ENCODE measurements at places on chromosomes 12 and 14.

DNA sequence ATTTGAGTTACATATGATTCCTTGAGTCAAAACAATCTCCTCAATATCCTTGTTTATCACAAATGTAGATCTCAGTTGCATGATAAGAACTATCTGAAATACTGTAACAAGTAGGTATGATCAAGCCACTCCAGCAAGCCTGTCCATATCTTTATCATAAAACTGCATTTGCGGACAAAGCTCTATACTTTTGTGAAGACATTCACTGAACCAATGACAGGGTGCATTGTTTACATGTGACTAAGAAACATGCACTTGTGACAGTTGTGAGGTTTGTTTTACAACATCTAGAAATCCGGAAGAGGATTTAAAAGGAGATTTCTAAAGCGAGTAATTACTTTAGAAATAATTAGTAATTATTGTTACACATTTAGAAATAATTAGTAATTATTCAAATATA lies 111.7 kb downstream of the PPP2R5E start:
- DNase-seq: no peak

DNA sequence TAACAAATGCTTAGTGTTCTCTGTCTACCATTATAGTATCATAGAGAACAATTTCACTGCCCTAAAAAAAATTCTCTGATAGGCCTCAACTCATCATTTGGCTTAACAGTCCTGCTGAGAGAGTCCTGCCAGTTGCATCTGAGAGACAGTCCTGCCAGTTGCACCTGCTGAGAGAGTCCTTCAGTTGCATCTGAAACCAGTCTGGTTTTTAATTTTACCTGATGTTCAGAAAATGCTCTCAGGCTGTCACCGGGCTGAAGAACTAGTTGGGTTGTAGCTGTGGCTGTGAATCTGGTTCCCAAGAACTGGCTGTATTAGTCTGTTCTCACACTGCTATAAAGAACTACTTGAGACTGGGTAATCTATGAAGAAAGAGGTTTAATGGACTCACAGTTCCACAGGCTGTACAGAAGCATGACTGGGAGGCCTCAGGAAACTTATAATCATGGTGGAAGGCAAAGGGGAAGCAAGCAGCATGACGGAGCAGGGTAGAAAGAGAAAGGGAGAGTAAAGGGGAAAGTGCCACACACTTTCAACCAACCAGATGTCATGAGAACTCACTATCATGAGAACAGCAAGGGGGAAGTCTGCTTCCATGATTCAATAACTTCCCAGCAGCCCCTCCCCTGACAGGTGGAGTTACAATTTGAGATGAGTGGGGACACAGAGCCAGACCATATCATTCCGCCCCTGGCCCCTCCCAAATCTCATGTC lies 51.6 kb downstream of the PRKCH start:
- DNase-seq: no peak

DNA sequence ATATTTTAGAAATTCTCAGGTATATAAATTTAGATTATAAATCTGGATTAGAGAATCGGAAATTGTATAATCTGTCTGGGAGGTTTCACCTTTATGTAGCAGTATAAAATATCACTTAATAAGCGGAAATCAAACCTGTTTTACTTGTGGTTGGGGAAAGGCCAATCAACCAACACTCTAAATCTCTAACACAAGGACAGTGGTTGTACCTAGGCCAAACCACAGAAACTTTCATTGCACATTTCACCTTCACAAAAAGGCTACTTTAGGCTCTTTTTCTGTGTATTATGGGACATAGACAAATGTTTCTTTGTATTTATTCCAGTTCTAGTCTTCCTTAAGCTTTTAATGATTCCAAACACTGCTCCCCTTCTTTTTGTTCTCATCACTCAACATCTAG lies 19.8 kb downstream of the ERH start:
- no peak for DNase-seq

DNA sequence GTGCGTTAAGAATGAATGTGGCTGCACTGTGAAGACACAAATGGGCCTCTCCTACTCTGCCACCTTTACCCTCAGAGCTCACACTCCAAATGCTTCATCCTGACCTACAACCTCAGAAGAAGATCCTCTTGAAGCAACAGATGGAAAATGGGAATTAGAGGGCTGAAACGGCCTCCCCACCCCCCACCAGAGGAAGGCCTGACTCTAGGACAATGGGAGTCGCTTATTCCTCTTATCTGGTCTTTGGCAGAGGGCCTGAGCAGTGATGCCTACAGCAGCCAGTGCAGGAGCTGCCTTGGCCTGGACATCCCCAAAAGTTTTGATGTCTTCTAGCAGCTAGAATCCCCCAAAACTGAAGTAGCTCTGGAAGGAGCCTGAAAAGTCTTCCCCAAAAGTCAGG lies 29.2 kb downstream of the BTBD7 start:
- DNase-seq: no peak

- DNase-seq: peak; percentile 85
Measured at GRCh38 chr14:74582910-74583581, 29.0 kb downstream of the LTBP2 start.

DNA sequence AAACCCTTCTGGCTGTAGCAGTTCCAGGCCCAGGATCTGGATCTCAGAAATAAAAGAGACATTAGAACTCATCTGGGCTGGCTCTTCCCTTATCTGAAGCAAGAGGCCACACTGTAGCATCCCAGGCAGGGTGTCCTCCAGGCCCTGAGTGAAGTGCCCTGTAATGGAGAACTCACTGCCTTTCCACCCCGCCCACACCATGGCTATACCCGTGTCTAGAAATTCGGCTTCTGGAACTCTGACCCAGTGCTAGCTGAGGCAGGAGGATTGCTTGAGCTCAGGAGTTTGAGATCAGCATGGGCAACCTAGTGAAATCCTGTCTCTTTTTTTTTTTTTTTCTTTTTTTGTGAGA lies 23.5 kb upstream of the PLEKHG3 start:
- DNase-seq: no peak

- no peak for DNase-seq
Measured at GRCh38 chr12:60071759-60072191, 475.9 kb downstream of the SLC16A7 start.

GRCh38 chr12:78870539-78870938 lies 6.0 kb downstream of the SYT1 start:
- no peak for DNase-seq

GRCh38 chr14:101202627-101203404 lies 299.3 kb upstream of the RTL1 start:
- DNase-seq: no peak

DNA sequence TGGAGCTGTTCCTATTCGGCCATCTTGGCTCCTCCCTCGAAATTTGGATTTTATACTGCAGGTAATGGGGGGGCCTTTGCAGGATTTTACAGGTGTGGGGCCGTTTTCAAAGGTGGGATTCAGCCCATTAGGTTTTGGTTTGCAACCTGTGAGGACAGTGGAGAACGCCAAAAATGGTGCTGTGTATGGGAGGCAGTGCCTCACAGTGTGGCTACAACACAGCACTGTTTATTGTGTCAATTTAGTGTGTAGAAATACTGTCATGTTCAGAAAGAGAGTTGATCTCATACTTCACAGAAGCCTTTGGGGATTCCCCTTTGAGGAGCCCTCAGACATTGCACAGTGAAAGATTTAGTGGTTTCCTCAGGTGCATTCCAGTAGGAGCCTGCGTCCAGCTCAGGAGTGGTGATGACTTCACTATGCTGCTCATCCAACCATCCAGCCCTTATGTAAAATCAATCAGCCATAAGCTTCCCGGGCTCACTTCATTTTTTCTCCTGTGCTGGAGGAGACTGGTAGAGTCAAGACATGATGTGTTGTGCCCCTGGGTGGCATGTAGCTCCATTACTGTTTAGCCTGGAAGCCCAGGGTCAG lies 92.7 kb upstream of the PRMT8 start:
- no peak for DNase-seq

DNA sequence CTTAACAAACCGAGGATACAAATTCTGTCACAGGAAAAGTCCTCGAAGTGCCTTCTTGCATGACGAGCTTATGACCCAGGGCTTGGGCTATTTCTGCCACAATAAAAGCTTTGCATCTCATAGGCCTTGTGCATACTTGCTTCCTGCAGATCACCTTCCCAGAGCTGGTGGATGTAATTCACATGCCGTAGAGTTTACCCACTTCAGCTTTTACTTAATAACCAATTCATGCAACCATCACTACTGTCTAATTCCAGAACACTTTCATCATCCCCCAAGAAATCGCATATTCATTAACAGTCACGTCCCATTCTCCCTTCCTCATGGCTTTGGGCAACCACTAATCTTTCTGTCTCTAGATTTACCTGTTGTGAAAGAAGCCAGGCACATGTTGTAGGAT lies 9.0 kb upstream of the BDKRB1 start:
- DNase-seq: no peak

- DNase-seq: no peak
Measured at GRCh38 chr14:50612806-50613205, 52.9 kb downstream of the ATL1 start.

DNA sequence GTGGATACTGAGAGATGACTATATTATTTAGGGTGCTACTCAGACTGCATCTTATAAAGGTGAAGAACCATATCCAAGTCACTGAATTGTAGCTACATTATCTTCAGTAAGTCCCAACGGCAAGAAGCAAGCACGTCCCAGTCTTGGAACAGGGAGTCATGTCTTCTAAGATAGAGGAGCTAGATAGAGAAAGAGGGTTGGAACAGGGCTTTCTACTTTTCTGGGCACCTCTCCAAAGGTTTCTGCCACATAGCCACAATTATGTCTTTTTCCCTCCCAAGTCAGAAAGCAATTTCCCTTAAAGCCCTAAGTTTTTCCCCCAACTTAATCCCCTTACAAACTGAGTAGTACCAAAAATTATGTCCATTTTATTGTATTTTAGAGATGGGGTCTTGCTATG lies 22.4 kb downstream of the MAPK1IP1L start:
- DNase-seq: peak; percentile 38

- no peak for DNase-seq
Measured at GRCh38 chr14:75044752-75045151, 6.5 kb downstream of the MLH3 start.

DNA sequence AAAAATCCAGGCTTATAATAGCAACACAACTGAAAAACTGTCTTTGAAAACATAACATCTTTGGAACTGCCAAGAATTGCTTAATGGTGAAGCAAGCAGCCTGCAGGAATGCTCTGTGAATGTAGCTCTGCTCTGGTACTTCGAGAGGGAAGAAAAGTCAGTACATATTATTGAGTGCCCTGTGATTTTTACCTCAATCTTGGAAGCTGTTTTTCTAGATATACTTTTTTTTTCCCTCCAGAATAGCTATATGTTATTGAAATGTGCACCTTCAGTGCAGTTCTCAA lies 508.1 kb downstream of the PCNX1 start:
- peak; percentile 79 for DNase-seq

DNA sequence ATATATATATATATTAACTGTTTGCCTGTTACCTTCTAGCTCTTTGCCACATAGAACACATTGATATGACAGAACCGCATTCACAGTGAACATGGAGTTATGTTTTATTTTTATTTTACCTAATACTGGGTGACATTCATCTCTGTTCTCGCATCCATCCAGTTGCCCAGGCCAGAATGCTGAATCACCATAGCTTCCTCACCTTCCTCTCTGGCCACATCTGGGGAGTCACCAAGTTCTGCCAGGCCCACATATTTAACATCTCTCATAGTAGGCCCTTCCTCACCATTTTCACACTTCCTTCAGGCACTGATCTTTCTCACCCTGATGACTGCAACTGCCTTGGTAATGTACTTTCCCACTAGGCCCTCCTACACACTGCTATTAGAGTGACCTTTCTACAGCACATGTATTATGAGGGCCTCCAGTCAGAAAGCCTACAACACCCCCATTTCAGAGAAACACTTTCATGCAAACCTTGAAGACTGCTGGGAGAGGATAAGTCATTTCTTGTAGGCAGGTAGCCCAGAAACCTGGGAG lies 106.8 kb downstream of the LGR5 start:
- no peak for DNase-seq

DNA sequence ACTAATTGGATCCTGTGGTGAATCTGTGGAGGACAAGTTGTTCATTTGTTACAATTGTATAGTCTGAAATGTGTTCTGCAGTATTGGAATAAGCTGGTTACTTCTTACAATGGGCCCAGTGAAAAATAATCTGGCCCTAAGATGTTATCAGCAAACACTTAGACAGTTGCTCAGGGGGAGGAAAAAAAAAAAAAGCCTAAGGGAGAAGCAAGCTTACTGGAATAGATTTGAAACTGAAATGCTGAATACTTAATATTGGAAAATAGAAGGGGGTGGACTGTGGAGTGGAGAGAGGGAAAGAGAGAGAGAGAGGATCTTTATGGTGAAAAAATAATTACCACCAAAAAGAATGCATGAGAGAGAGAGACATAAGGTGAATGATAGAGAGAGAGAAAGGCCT lies 4.0 kb downstream of the FOXG1 start:
- no peak for DNase-seq

GRCh38 chr14:79279645-79280597 lies 931.4 kb downstream of the DIO2 start:
- DNase-seq: no peak

GRCh38 chr12:110349514-110350151 lies 53.9 kb downstream of the ANAPC7 start:
- no peak for DNase-seq

Measured in fibroblast of gingiva (primary cell).